ENCODE measurements at places on chromosomes 11 and 22.
A peak's percentile ranks its signal among the peaks of the same experiment; 100 is the strongest.

DNA sequence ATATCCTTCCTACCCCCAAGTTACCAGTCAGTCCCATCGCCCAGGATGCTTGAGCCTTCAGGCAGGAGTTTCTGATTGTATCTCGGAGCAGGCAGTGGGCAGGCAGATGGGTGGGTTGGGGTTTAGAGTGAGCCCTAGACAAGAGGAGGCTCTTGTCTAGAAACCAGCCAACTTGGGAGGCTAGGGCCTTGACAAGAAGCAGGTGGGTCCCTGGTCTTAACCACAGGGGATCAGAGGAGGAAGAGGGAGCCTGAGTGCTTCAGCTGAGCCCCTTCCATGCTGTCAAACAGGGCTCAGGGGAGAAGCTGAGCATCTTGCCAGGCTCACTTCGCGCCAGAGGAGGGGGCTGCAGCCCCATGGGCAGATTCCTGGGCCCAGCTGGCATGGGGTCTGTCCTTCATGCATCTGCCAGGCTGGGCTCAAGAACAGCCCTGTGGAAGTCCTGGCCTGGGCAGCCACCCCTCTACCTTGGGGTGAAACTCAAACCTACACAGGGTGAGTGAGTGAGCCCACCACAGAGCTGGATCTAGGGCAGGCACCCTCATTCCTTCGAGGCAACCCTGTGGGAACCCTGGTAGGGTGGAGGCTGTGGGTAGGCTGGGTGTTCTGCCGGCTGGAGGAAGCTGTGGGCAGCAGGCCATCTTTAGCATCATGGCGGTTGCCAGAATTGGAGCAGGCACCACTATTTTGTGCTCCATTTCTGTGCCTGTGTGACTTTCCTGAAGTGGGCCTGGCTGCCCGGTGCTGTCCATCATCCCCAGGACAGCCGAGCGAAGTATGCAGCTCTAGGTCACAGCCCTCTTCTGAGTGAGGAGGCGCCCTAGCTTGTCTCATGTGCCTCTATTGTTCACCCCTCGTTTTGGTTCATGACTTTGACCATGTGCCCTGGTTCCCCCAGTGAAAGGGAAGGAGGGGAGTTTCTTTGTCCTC, 108.1 kb downstream of the MORC2 start:
- DNase-seq: no peak

GRCh38 chr22:45285263-45286058, 712 bp downstream of the UPK3A start:
- no peak for DNase-seq

GRCh38 chr11:31493235-31493634, 16.2 kb downstream of the IMMP1L start:
- DNase-seq: no peak

- DNase-seq: peak; percentile 62
These were observed 2.3 kb downstream of the PRSS23 start for GRCh38 chr11:86802601-86803051.

DNA sequence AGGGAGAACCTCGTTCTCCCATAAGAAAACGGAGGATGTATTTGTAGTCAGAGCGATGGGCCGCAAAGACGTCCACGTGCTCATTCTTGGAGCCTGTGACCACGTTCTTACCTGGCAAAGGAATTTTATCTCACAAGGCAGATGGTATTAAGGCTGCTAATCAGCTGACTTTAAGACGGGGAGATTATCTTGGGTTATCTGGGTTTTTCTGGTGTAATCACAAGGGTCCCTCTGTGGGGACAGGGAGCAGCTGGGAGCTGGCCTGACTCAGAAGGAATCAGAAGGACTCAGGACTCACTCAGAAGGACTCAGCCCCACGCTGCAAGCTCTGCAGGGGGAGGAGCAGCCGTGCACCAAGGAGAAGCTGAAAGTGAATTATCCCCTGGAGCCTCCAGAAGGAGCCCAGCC, 7.5 kb upstream of the SIGIRR start:
- no peak for DNase-seq

DNA sequence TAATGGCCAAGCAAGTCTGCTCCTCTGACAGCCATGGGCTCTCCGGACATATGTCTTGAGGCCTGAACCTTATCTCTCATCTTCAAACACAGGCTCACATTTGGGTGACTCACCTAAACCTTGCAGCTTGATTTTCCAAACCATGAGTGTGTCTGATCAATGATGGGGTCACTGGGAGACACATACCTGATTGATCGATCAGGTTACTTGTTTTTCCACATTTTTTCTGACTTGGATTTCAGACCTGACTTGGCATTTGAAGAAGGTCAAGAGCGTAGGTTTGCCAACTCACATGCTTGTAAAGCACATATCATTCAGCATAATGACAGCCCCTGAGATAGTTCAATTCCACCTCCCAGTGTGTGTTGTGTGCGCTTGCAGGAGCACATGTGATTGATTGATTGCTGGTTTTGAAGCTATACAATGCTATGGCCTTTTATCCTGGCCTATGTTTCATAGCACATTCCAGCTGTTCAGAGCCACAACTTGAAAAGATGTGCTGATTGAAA, 116.7 kb upstream of the KIRREL3 start:
- no peak for DNase-seq
